Thymus (tissue), 14 donors: ENCODE measurements at places on chromosomes 2 and 18.
A peak's percentile ranks its signal among the peaks of the same experiment; 100 is the strongest.

GRCh38 chr2:75146606-75147332, 52.6 kb downstream of the TACR1 start:
- H3K4me1 ChIP-seq, result no peaks in the 10 kb centered on the region
- no peak overlapping the region for H3K4me3 ChIP-seq
- H3K27ac ChIP-seq, result no peak overlapping the region
- H3K27me3 ChIP-seq, result no peaks in the 10 kb centered on the region

DNA sequence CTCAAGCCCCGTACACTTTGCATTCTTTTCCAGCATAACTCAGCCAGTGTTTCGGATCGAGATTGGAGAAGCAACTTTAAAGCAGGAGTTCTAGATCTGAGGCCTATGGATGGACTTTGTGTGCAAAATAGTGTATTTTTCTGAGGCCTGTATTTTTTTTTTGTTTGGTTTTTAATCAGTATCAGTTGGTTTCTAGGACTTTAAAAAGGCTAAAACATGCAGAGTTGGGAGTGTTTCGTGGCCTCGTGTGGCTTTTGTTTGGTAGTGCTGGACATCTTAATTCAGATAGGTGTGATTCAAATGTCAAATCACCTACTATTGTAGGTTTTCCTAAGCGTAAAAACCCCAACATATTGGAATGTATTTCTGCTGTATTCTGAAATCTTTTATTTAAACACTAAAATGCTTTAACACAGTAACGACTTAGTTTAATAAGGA, 282 bp upstream of the PUS10 start:
- no peaks in the 10 kb centered on the region for H3K27me3 ChIP-seq
- no peaks in the 10 kb centered on the region for H3K4me1 ChIP-seq
- peak; percentile 29 for DNase-seq
- H3K36me3 ChIP-seq, result peaks cover 6% of the 10 kb centered on the region
- H3K4me3 ChIP-seq, result peak overlapping the region; percentile 96

- H3K27ac ChIP-seq, result no peak overlapping the region
- no peaks in the 10 kb centered on the region for H3K27me3 ChIP-seq
- H3K4me1 ChIP-seq, result no peaks in the 10 kb centered on the region
- no peak for DNase-seq
- H3K4me3 ChIP-seq, result no peak overlapping the region
Observed at GRCh38 chr2:166332106-166332505, 43.6 kb downstream of the SCN9A start.

DNA sequence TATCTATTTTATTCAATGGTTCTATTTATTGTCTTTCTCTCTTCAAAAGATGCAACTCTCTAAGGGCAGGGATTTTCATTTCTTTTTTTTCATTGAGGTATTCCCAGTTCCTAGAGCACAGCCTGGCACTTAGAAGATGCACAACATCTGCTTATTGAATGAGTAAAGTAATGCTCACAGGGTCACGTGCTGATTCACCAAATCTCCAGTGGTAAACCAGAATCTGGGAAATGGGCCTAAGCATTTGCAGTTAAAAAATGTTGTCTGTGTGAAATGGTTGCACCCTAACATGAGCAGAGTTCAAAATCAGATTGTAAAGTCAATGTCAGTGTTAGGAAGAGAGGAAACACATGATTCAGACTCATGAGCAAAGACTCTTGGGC, 15.8 kb downstream of the SLC8A1 start:
- no peak for DNase-seq
- H3K4me3 ChIP-seq, result no peak overlapping the region
- no peaks in the 10 kb centered on the region for H3K4me1 ChIP-seq
- no peaks in the 10 kb centered on the region for H3K36me3 ChIP-seq
- no peaks in the 10 kb centered on the region for H3K27me3 ChIP-seq

DNA sequence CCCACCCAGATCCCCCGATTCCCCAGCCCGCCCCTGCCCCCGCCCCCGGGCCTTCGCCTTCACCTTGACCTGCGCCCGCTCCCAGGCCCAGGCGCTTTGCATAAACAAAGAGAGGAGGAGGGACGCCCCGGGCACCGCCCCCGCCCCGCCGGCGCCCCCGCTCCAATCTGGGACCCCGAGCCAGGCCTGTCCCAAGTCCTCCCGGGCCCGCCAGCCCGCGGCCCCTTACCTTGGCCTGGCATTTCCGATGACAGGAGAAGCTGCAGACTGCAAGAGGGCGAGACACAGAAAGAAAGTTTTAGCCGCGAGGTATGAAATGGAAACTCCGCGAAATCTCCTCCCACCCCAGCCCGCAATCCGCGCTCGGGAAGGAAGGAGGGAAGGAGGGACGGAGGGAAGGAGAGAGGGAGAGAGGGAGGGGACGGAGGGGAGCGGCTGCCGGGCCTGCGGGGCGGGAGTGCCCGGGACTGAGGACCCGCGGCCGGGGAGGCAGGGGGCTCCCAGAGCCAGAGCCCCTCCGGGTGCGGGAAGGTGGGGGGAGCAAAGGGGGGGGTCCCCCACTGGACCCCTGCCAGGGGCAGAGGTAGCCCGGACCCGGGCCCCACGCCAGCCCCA, 24.2 kb downstream of the TNS1 start:
- peak overlapping the region; percentile 37 for H3K27ac ChIP-seq
- peak overlapping the region; percentile 4 for H3K4me3 ChIP-seq
- H3K4me1 ChIP-seq, result peaks cover 8% of the 10 kb centered on the region
- no peak for DNase-seq
- H3K27me3 ChIP-seq, result no peaks in the 10 kb centered on the region

GRCh38 chr2:151906633-151906998, 78.4 kb upstream of the ARL5A start:
- no peaks in the 10 kb centered on the region for H3K27me3 ChIP-seq
- no peaks in the 10 kb centered on the region for H3K4me1 ChIP-seq
- H3K27ac ChIP-seq, result no peak overlapping the region

GRCh38 chr18:50696929-50697328, 122.9 kb downstream of the MRO start:
- H3K27ac ChIP-seq, result no peak overlapping the region
- H3K4me1 ChIP-seq, result no peaks in the 10 kb centered on the region
- no peaks in the 10 kb centered on the region for H3K27me3 ChIP-seq
- no peaks in the 10 kb centered on the region for H3K36me3 ChIP-seq
- H3K4me3 ChIP-seq, result no peak overlapping the region

GRCh38 chr2:98445177-98445682, 572 bp downstream of the INPP4A start:
- peaks cover 29% of the 10 kb centered on the region for H3K4me1 ChIP-seq
- H3K4me3 ChIP-seq, result peak overlapping the region; percentile 95
- peak overlapping the region; percentile 74 for H3K27ac ChIP-seq
- no peaks in the 10 kb centered on the region for H3K36me3 ChIP-seq
- DNase-seq, result no peak
- H3K27me3 ChIP-seq, result no peaks in the 10 kb centered on the region

- DNase-seq, result no peak
- no peak overlapping the region for H3K4me3 ChIP-seq
- no peaks in the 10 kb centered on the region for H3K36me3 ChIP-seq
- H3K27me3 ChIP-seq, result no peaks in the 10 kb centered on the region
- H3K27ac ChIP-seq, result no peak overlapping the region
Observed at GRCh38 chr2:41771710-41772109, 276.1 kb upstream of the PKDCC start.

- no peaks in the 10 kb centered on the region for H3K27me3 ChIP-seq
- H3K4me1 ChIP-seq, result no peaks in the 10 kb centered on the region
- no peak overlapping the region for H3K27ac ChIP-seq
Observed at GRCh38 chr2:79750321-79750720, 237.5 kb downstream of the CTNNA2 start.

- no peaks in the 10 kb centered on the region for H3K4me1 ChIP-seq
- H3K27me3 ChIP-seq, result peaks cover 46% of the 10 kb centered on the region
- no peaks in the 10 kb centered on the region for H3K36me3 ChIP-seq
Observed at GRCh38 chr2:86336675-86337243, 667 bp downstream of the REEP1 start.

- DNase-seq, result no peak
- no peaks in the 10 kb centered on the region for H3K27me3 ChIP-seq
- H3K36me3 ChIP-seq, result no peaks in the 10 kb centered on the region
- H3K27ac ChIP-seq, result no peak overlapping the region
- no peaks in the 10 kb centered on the region for H3K4me1 ChIP-seq
Observed at GRCh38 chr2:235085476-235085875, 133.7 kb downstream of the SH3BP4 start.

GRCh38 chr2:222753251-222753824, 81.9 kb downstream of the MOGAT1 start:
- peaks cover 3% of the 10 kb centered on the region for H3K4me1 ChIP-seq
- no peaks in the 10 kb centered on the region for H3K27me3 ChIP-seq
- no peak overlapping the region for H3K4me3 ChIP-seq
- no peak for DNase-seq
- H3K27ac ChIP-seq, result no peak overlapping the region

DNA sequence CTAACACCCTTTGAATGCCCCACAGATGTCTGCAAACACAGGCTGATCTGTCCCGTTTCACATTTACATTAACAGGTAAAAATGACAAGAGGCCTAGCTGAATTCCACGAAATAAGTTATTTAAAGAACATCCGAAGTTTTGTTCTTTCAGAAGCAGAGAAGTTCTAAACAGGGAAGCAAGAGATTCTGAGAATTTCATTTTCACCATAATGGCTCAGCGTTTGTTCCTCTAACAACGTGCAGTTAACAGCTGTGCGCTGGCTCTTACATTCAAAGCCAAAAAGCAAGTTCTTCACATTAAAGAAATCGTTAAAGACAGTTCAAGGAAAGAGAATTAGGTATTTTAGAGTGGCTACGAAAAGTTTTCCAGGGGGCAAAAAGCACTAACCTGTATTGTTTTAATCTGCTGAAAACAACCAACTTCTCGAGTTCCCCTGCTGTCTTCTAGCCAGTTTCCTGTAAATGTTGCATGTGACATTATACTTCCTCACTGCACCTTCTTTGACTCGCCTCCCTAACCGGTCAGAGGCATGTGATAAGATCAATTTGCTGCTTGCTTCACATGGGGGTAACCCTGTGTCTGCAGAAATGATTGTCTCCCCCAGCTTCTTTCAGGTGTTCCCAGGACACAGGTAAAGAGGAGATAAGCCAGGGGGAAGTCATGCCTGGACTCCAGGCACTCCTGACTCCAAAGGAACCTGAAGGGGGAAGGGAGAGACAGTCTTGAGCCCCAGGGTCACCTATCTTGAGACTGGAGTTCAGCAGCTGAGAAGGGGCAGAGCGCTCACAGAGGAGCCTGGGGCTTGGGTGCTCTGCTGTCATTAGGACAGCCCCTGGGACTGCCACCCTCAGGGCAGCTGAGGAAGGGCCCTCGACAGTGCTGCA, 36.8 kb upstream of the WIPF1 start:
- DNase-seq, result peak; percentile 63
- peaks cover 20% of the 10 kb centered on the region for H3K36me3 ChIP-seq
- H3K27ac ChIP-seq, result peak overlapping the region; percentile 93

- no peaks in the 10 kb centered on the region for H3K27me3 ChIP-seq
- DNase-seq, result no peak
- no peaks in the 10 kb centered on the region for H3K4me1 ChIP-seq
- H3K36me3 ChIP-seq, result no peaks in the 10 kb centered on the region
Observed at GRCh38 chr18:49970319-49970718, 157.0 kb upstream of the ACAA2 start.

GRCh38 chr2:133541376-133541775, 26.9 kb downstream of the NCKAP5 start:
- H3K27ac ChIP-seq, result no peak overlapping the region
- no peak overlapping the region for H3K4me3 ChIP-seq
- no peaks in the 10 kb centered on the region for H3K27me3 ChIP-seq
- H3K4me1 ChIP-seq, result no peaks in the 10 kb centered on the region
- no peak for DNase-seq

DNA sequence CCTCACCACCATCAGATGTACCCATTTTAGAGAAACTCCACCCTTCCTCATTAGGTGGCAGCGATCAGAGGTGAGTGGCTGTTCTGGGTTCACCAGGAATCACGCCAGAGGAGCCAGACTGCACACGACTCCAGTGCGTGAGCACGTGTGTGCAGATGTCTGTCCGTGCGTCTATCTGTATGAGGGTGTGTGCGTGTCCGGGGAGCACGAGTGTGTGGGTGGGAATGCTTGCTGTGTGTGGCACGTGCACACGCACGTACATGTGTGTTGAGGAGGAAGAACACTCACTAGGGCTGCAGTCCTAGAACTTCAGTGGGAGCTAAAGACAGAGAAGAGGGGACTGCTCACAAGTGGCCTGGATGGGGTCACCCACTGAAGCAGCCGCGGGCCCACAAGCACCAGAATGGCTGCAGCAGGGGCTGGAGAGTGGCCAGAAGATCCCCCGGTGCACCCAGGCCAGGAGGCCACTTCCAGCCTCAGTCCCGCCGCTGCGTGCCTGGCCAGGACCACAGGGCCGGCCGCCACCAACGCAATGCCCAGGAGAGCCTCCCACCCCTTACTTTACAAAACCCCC, 13.9 kb downstream of the HDAC4 start:
- peaks cover 47% of the 10 kb centered on the region for H3K4me1 ChIP-seq
- H3K27me3 ChIP-seq, result no peaks in the 10 kb centered on the region
- H3K36me3 ChIP-seq, result peaks cover 52% of the 10 kb centered on the region
- no peak for DNase-seq
- no peak overlapping the region for H3K4me3 ChIP-seq

DNA sequence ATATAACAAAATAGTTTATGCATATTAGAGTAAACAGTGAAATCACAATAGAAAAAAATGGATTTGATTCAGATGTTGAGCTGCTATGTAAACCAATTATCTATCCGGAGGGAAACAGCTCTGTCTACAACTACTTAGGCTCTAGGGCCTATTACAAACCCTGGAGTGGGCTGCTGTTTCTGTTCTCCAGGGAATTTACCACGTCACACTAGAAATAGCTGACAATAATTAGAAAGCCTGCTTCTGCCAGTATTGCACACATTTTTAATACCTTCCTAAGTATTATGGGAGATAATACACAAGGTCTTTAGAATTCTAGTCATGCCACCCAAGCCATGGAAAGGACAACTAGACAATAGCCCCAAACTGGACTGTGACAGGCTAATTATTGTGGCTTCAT, 411.1 kb downstream of the FIGN start:
- H3K4me1 ChIP-seq, result no peaks in the 10 kb centered on the region
- H3K27me3 ChIP-seq, result no peaks in the 10 kb centered on the region
- no peaks in the 10 kb centered on the region for H3K36me3 ChIP-seq

- no peak overlapping the region for H3K27ac ChIP-seq
- no peak overlapping the region for H3K4me3 ChIP-seq
- DNase-seq, result no peak
- H3K27me3 ChIP-seq, result no peaks in the 10 kb centered on the region
- H3K36me3 ChIP-seq, result peaks cover 19% of the 10 kb centered on the region
Observed at GRCh38 chr2:239252393-239252792, 148.4 kb downstream of the HDAC4 start.

GRCh38 chr18:12428923-12429322, 21.2 kb downstream of the PRELID3A start:
- no peaks in the 10 kb centered on the region for H3K27me3 ChIP-seq
- H3K4me1 ChIP-seq, result no peaks in the 10 kb centered on the region
- no peak overlapping the region for H3K4me3 ChIP-seq

GRCh38 chr2:42223067-42223854, 54.1 kb downstream of the EML4 start:
- no peaks in the 10 kb centered on the region for H3K27me3 ChIP-seq
- no peak for DNase-seq

DNA sequence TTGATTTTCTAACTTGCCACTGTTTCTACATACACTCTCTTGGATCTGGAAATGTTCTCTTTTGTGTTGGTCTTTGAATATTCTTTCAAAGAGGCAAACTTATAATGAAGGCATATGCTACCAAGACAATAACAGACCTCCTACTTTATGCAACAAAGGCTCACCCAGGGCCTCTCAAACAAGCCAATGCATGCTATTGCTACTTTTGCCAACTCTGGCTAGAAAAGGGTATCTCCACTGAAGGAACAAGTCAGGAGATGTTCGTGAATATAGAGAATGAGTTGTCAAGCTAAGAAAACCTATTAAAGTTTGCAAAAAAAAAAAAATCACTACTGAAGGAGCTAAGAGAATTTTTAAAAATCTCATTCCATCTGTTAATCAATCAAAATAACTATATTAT, 15.9 kb upstream of the DSG2 start:
- H3K4me3 ChIP-seq, result no peak overlapping the region
- no peaks in the 10 kb centered on the region for H3K27me3 ChIP-seq

- no peak for DNase-seq
- no peaks in the 10 kb centered on the region for H3K27me3 ChIP-seq
- no peak overlapping the region for H3K27ac ChIP-seq
- no peaks in the 10 kb centered on the region for H3K36me3 ChIP-seq
- no peaks in the 10 kb centered on the region for H3K4me1 ChIP-seq
Observed at GRCh38 chr2:146587291-146587713, 1257.5 kb upstream of the ACVR2A start.
